ENCODE measurements at places on chromosomes 2 and 18. TPM values are rescaled to one million over a fixed set of nuclear protein-coding genes. Genes with fewer than 3 reads are reported as not detected.

The HOXD1 gene
- not detected for total RNA-seq

GRCh38 chr18:68714712-68715496 is at the start of gene TMX3:
TMX3 (minus strand) TSS chr18:68715108; CDS start chr18:68714981, 127 bp downstream.
- H3K4me1 ChIP-seq, result peaks cover 18% of the 10 kb centered on the region
- peak within 1 kb of the TSS; percentile 84 for H3K27ac ChIP-seq
- H3K36me3 ChIP-seq, result peaks cover 20% of the 10 kb centered on the region
- DNase-seq, result peak; percentile 94
- peak within 1 kb of the TSS; percentile 85 for H3K4me3 ChIP-seq

The TUBA4B gene
- not detected for total RNA-seq

The SERPINB4 gene
- total RNA-seq, result not detected

DNA sequence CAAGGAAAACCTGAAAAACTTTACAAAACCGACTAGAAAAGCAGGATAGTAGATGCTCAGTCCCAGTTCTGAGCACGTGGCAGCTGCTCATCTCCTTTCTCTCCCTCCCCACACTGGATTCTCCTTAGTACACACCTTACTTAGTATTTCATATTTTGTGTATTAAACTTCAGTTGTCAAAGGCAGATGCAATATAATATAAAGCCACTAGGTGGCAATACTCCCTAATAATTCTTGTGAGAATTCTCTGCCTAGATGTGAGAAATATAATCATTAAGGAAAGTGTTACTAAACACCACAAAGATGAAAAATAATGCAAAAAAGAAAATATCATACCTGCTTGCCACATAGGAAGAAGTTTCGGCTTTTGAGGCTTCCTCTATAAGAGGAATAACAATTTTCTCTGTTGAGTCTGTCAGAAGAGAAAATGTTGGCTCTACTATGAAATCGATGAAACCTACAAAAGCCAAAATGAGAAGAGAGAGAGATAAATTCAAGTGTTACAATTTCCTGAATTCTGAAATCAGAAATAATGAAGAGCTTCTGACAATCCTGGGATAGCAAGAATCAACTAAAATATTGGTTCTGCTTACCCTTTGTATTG is 200.6 kb downstream of the PPP1R1C start:
- peak; percentile 50 for DNase-seq
- H3K27me3 ChIP-seq, result no peaks in the 10 kb centered on the region
- no peaks in the 10 kb centered on the region for H3K4me1 ChIP-seq
- no peaks in the 10 kb centered on the region for H3K36me3 ChIP-seq

DNA sequence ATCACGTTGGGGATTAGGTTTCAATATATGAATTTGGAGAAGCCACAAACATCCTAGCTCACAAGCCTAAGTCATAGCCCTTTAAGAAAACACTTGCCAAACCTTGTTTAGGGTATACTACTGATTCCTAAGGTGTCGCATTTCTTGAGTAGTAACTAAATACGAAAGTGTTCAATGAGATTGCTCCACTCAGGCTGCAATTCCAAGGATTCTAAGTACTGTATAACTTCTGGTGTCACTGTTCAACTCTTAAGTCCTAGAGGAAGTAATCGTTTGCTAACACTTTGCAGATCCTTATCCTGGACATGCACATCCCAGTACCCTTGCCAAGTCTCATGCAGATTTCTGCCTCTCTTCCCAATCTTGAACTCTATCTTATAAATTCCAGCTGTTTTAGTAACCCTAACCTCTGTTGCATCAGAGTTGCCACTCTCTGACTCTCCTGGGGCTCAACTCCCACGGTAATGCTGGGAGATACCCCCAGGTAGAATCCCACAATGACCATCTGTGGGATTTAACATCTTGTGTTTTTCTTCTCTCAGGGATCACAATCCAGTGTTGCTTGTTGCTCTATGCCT is 122.4 kb downstream of the HIBCH start:
- H3K4me1 ChIP-seq, result peaks cover 7% of the 10 kb centered on the region
- H3K27ac ChIP-seq, result no peak overlapping the region
- peaks cover 3% of the 10 kb centered on the region for H3K36me3 ChIP-seq
- DNase-seq, result no peak
- no peaks in the 10 kb centered on the region for H3K27me3 ChIP-seq

DNA sequence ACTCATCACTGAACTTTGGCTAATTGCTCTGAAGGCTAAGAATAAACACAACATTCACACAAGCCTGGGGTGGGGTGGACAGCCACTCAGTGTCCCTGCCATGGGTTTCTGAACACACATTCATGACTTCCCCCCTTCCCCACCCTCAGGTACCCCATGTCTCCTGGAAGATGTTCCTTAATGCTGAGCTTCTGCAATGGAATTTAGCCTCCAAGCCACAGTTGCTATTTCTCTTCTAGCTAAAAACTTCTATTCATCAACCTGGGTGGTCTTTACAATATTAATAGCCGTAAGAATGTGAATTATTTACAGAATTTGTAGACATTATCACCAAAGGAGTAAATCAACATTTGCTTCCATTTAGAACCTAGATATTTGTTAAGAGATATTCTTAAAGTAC is 175.1 kb downstream of the ACKR3 start:
- no peak overlapping the region for H3K27ac ChIP-seq
- no peaks in the 10 kb centered on the region for H3K36me3 ChIP-seq
- no peak for DNase-seq

GRCh38 chr18:5467671-5468070 is 76.1 kb downstream of the EPB41L3 start:
- no peak overlapping the region for H3K4me3 ChIP-seq
- no peaks in the 10 kb centered on the region for H3K36me3 ChIP-seq
- H3K4me1 ChIP-seq, result no peaks in the 10 kb centered on the region
- no peak for DNase-seq
- H3K27ac ChIP-seq, result no peak overlapping the region

DNA sequence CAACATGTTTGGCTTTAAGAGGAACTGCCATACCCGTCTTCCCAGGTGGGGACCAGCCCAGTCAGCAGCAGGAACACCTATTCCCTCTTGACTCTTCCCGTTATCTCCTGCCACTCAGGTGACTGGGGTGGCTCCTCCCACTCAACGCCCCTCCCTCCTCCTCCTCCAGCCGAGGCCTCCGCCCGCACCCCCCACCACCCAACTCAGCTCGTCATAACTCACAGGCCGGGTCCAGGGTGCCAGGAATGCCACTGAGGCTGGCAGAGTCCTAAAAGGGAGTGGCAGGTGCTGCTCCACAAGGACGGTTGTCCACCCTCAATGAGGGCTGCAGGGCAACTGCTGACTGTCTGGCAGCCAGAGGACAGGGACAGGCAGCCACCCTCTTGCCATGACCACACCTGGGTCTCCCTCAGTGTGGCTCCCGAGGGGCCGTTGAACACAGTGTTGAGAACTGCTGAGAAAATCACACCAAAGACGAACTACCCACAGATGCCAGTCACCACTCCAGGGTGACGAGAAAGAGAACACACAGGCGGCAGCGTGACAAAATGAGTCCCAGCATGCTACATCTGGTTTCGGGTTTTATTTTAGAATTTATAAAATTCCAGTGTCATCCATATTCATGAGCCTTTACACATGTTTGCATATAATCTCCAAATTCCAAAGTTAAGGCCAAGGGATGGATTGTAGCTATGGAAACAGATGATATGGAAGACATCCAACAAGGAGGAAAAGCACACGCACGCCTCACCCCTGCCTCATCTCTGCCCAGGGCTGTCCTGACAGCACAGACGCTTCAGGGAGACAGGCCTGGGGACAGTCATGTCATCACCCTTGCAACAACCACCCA is 38.5 kb downstream of the ANO7 start:
- H3K4me3 ChIP-seq, result no peak overlapping the region
- no peak overlapping the region for H3K27ac ChIP-seq

- H3K4me1 ChIP-seq, result no peaks in the 10 kb centered on the region
- H3K4me3 ChIP-seq, result no peak overlapping the region
- H3K27ac ChIP-seq, result no peak overlapping the region
- H3K36me3 ChIP-seq, result no peaks in the 10 kb centered on the region
- H3K27me3 ChIP-seq, result no peaks in the 10 kb centered on the region
- DNase-seq, result no peak
These were observed 160.9 kb downstream of the MIB1 start for GRCh38 chr18:21901423-21901945.

The GALNT14 gene
- 4.9 TPM for total RNA-seq

- H3K4me1 ChIP-seq, result no peaks in the 10 kb centered on the region
- H3K4me3 ChIP-seq, result no peak overlapping the region
- no peak overlapping the region for H3K27ac ChIP-seq
- H3K36me3 ChIP-seq, result peaks cover 2% of the 10 kb centered on the region
- DNase-seq, result no peak
- no peaks in the 10 kb centered on the region for H3K27me3 ChIP-seq
These were observed 24.3 kb downstream of the DIS3L2 start for GRCh38 chr2:231985823-231986261.

The ERMN gene
- 11.9 TPM for total RNA-seq

The LOXHD1 gene
- not detected for total RNA-seq

The DNAJC5G gene
- 0.39 TPM for total RNA-seq

The CFAP221 gene
- total RNA-seq, result not detected

GRCh38 chr2:229832510-229832898 is 89.3 kb downstream of the TRIP12 start:
- no peaks in the 10 kb centered on the region for H3K27me3 ChIP-seq
- no peak for DNase-seq
- no peaks in the 10 kb centered on the region for H3K4me1 ChIP-seq
- peaks cover 60% of the 10 kb centered on the region for H3K36me3 ChIP-seq
- H3K27ac ChIP-seq, result no peak overlapping the region

DNA sequence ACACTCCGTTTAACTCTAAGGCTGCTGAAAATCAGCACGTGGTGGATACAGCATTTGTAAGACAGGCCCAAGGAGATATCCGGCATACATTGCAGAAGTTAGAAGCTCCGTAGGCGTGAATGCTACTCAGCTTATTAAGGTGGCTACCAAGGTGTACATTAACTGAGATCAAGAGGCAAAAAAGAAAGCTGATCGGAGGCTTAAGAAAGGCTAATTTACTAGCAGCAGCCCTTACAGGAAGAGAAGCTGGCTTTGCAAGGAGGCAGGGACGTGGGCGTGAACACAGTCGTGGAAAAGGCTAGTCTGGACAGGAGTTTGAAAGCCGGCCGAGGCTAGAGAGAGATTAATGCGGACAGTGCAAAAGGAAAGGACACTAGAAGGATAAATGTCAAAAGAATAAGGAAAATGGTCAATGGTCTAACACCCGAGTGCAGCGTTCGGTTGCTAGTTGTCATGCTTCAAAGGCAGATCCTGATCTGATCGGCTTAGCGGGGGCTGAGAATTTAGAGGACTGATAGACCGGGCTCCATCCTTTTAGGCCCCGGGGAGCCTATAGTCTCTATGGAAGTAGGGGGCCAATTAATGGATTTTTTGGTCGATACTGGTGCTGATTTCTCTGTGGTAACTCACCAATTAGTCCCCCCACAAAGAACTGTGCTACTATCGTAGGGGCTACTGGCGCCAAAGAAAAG is 45.6 kb upstream of the SELENOI start:
- H3K4me1 ChIP-seq, result peaks cover 15% of the 10 kb centered on the region
- peak; percentile 46 for DNase-seq
- H3K4me3 ChIP-seq, result no peak overlapping the region
- H3K27me3 ChIP-seq, result no peaks in the 10 kb centered on the region
- peak overlapping the region; percentile 68 for H3K27ac ChIP-seq

- H3K4me1 ChIP-seq, result no peaks in the 10 kb centered on the region
- H3K36me3 ChIP-seq, result no peaks in the 10 kb centered on the region
- H3K27ac ChIP-seq, result no peak overlapping the region
These were observed 68.1 kb downstream of the DYSF start for GRCh38 chr2:71521436-71521950.

DNA sequence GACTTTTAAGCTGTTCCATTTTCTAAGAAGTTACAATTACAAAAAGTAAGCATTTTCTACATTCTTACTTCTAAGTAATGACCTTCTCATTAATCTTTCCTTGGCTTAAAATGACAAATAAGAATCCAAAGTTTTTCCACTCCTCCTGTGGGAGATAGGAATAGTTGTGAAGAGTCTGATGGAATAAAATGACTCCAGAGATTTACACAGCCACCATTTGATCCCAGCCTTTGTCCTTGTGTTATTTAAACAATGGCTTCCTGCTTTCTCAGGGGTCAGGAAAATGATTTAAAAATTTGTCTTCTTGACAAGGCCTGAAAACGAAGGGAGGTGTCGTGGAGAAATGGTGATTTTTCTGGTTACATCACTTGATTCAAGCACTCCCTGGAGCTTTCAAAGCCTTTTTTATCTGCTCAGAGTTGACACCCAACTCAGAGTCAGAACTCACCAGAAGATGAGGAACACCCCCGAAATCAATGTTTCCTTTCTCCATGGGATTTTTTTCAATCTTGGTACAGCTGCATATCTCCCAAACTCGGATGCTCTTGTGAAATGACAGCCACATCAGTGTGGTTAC is 106.5 kb downstream of the GALNT3 start:
- peaks cover 2% of the 10 kb centered on the region for H3K27me3 ChIP-seq
- H3K36me3 ChIP-seq, result no peaks in the 10 kb centered on the region
- no peak overlapping the region for H3K27ac ChIP-seq
- no peak overlapping the region for H3K4me3 ChIP-seq
- H3K4me1 ChIP-seq, result no peaks in the 10 kb centered on the region
- DNase-seq, result no peak

The AGBL5 gene
- total RNA-seq, result 17.5 TPM

- no peaks in the 10 kb centered on the region for H3K36me3 ChIP-seq
- no peak for DNase-seq
- no peak overlapping the region for H3K4me3 ChIP-seq
- no peaks in the 10 kb centered on the region for H3K4me1 ChIP-seq
- H3K27me3 ChIP-seq, result no peaks in the 10 kb centered on the region
These were observed 13.5 kb upstream of the CALCRL start for GRCh38 chr2:187461294-187462261.

GRCh38 chr2:181911830-181912229 is 20.3 kb downstream of the ITPRID2 start:
- no peak for DNase-seq
- H3K4me3 ChIP-seq, result no peak overlapping the region
- H3K27me3 ChIP-seq, result no peaks in the 10 kb centered on the region

DNA sequence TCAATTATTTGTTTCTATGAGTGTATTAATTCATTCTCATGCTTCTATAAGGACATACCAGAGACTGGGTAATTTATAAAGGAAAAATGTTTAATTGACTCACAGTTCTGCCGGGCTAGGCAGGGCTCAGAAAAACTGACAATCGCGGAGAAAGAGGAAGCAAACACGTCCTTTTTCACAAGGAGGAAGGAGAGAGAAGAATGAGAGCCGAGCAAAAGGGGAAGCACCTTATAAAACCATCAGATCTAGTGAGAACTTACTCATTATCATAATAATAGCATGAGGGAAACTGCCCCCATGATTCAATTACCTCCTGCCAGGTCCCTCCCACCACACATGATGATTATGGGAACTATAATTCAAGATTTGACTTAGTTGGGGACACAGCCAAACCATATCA is 294.0 kb downstream of the DSC3 start:
- no peak overlapping the region for H3K4me3 ChIP-seq
- peak; percentile 3 for DNase-seq
- no peaks in the 10 kb centered on the region for H3K4me1 ChIP-seq
- H3K27me3 ChIP-seq, result no peaks in the 10 kb centered on the region
